Parietal lobe (tissue), 2 donors: ENCODE measurements at places on chromosomes 5 and 9. TPM values are rescaled to one million over a fixed set of nuclear protein-coding genes. Genes with fewer than 3 reads are reported as not detected.

ZNF300 gene
- total RNA-seq = 94.8 TPM

MRPS30 gene
- total RNA-seq = 189 TPM

ATG12 gene
- total RNA-seq = 98.6 TPM

FABP6 gene
- 2.8 TPM for total RNA-seq

IFNA2 gene
- total RNA-seq = not detected

LVRN gene
- 7.5 TPM for total RNA-seq

MYMK gene
- total RNA-seq = not detected

BRINP1 gene
- total RNA-seq = 69.2 TPM
